ENCODE measurements at places on chromosomes 2 and 18. TPM values are rescaled to one million over a fixed set of nuclear protein-coding genes. Genes with fewer than 3 reads are reported as not detected.

The ALPG gene
- total RNA-seq = not detected

The ZC3H6 gene
- 0.98 TPM for total RNA-seq

The SLC11A1 gene
- not detected for total RNA-seq

The EIF2AK2 gene
- total RNA-seq = 13.1 TPM

The AQP4 gene
- not detected for total RNA-seq

All from airway epithelial cell (primary cell).